ENCODE measurements at places on chromosomes 6 and 20.

GRCh38 chr20:3383878-3384495 is 23.5 kb downstream of the DNAAF9 start:
- DNase-seq, result no peak

GRCh38 chr6:163132050-163132750 is 282.3 kb upstream of the QKI start:
- no peak for DNase-seq

DNA sequence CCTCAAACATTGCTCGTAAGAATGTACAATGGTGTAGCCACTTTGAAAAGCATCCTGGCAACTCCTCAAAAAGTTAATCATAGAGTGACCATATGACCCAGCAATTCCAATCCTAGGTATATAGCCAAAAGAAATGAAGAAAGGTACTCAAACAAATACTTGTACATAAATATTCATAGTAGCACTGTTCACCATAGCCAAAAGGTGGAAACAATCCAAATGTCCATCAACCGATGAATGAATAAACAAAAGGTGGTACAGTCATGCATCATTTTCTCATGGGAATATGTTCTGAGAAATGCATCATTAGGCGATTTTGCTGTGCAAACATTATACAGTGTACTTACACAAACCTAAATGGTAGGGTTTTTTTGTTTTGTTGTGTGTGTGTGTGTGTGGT is 74.4 kb upstream of the TBC1D7 start:
- DNase-seq, result no peak

- no peak for DNase-seq
Observed at GRCh38 chr20:50333812-50334211, 143.2 kb downstream of the CEBPB start.

DNA sequence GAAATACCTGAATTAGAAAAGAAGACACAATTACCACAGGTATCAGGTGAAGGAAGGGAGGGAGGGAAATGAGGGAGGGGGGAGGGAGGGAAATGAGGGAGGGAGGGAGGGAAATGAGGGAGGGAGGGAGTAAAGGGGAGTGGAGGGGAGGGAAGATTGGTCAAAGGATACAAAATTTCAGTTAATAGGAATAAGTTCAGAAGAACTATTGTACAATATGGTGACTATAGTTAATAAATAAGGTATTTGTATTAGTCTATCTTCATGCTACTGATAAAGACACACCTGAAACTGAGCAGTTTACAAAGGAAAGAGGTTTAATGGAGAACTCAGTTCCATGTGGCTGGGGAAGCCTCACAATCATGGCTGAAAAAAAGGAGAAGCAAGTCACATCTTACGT is 185.7 kb downstream of the EYA2 start:
- no peak for DNase-seq

GRCh38 chr6:3759646-3760232 is 8.2 kb upstream of the PXDC1 start:
- no peak for DNase-seq

DNA sequence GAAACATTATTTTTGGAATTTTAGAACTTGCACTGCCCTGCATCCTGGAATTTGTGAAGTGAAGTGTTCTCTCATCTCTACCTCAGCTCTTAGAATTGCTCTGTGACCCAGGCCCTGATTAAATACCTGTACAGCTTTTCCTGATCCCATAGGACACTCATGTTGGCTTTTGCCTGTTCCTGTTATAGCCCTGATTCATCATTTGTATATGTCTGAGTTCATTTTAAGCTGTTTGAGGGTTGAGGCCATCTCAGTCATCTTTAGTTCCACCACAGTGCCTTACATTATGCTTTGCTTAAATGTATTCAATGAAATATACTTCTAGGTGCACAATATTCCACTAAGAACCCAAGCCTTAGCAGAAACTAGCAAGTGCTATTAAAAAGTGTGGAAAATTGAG is 26.4 kb downstream of the ZFAND3 start:
- no peak for DNase-seq

DNA sequence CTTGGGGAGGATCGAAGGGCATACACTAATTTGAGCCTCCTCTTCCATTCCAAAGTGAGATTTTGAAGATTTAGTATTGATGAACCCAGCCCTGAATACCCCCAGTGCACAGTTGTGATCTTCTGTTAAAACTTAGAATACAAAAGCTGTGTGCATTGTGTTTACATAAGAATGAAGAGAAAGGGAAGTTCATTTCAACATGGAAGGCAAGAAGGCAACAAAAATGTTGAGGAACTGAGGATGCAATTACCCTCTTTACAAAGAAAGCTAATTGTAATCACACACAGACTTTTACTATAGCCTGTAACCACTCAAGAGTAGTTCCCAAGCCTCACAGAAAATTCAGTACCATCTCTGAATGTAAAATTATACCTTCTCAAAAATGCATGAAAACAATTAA is 49.3 kb downstream of the GFOD1 start:
- no peak for DNase-seq

- DNase-seq, result no peak
Observed at GRCh38 chr6:138307352-138307751, 70.4 kb upstream of the SMIM28 start.

- no peak for DNase-seq
Observed at GRCh38 chr6:167047554-167047953, 48.4 kb downstream of the CEP43 start.

- DNase-seq, result no peak
Observed at GRCh38 chr6:45558858-45559257, 181.1 kb upstream of the SUPT3H start.

DNA sequence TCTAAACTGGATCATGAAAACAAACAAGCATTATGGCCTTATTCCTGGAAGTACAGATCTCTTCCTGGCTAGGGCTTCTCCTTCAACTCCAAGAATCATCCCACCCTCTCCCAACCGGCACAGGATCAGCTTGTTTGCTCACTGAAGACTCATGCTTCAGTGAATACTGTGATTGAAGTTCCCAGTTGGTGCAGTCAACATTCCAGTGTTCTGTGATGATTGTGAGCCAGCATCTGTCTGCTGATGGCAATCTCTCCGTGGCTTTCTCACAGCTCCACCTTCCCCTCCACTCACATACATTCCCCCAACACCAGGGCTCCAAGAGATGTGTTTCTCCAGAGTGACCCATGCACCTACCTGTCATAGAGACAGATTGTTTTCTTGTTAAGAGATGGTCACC is 421.3 kb upstream of the BTBD3 start:
- DNase-seq, result no peak

DNA sequence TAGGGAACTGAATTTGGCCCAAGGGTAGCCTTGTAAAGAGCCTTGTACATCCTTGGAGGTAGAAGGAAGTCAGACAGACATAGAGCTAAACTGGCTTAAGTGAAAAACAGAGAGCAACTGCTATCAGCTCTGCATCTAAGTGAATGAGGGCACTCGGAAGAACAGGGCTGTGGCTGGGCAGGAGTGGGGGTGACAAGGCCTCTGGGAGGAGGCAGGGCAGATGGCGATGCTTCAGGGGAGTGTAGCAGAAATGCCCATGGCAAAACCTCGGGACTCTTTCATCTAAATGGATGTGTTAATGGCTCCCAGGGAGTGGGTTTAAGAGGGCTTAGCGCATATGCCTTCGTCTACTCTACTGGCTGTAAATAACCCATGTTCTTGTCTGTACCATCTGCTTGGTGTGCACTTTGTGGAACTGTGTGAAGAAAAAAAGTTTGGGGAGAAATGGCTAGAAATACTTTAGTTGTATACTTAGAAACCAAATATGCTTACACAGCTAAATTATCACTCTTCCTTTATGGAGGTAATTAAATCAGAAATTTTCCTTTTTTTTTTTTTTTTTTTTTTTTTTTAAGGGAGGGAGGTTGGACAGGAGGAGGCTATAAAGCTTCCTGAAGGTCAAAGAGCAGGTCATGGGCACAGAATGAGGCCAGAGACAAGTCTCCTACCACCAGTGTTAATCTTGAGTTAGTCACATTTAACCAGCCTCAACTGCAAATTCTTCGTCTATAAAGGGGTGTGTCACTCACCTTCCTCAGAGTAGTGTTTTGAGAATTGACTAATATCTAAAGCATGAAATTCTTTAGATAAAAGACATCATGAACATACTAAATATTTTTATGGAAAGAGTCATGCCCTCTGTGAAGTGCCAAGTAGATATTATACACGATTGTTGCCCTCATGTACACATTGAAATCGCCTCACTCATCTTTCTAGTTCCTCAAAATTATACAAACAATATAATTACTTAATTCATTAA is 60.9 kb downstream of the FYN start:
- DNase-seq, result no peak

DNA sequence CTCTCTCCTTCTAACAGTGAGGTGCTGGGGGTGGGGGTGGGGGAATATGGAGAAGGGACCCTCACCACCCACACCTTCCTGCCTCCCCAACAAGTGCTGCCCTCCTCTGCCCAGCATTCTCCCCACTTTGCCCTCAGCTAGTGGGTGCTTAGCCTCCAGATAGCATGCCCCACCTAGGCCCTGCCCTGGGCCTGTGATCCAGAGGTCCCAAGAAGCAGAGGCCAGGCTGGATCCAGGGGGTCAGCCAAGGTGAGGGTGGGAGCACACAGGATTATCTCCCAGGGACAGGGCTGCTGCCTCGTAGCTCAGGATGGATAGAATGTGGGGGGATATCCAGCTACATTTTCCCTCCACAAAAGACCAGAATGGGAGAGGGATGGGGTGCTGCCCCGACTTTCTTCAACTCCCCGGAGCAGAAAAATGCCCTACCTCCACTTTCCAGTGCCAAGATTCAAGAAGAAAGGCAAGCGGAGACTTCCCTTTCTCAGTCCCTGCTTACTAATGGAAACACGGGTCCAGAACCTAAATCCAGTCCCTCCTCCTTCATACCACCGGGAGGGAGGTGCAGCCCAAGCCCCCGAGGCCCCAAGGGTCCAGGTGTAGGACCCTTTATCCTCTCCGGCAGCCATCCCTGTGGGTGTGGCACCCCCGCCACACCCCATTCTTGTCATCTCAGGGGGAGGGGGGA is 987 bp downstream of the ADISSP start:
- no peak for DNase-seq

DNA sequence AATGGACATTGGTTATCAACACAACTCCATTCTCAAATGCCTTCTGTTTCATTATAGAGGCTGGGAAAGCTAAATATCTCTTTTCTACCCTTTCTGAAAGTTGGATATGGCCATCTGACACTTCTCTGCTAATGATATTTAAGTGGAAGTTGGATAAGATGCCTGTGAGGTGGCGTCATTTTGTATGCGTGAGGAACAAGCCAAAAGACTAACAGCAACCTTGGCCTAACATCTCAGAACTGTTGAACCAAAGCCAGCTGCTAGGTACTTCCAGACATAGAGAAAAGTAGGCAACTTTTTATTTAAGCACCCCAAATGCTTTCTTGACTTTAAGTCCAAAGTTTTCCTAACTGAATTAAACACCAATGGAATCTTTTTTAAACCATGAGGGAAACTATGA is 708.4 kb downstream of the CD109 start:
- DNase-seq, result no peak

GRCh38 chr20:50605136-50605535 is 86.2 kb downstream of the RIPOR3 start:
- DNase-seq, result no peak

GRCh38 chr6:34021554-34022190 is 124.2 kb downstream of the GRM4 start:
- no peak for DNase-seq

DNA sequence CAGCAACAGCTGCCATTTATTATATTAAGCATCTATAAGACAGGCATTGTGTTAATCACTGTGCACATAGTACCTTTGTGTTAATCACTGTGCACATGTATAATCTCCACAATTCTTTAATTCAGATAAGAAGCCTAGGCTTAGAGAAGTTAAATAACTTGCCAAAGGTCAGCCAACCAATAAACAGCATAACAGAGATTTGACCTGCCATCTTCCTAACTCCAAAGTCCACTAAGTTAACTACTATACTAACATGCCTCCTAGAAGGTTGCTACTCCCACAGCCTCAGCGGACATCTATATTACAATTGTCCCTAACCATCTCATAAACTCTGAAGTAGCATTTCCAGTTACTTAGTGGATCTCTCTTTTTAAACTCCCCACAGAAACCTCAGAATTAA is 3.7 kb downstream of the BTBD9 start:
- DNase-seq, result no peak

DNA sequence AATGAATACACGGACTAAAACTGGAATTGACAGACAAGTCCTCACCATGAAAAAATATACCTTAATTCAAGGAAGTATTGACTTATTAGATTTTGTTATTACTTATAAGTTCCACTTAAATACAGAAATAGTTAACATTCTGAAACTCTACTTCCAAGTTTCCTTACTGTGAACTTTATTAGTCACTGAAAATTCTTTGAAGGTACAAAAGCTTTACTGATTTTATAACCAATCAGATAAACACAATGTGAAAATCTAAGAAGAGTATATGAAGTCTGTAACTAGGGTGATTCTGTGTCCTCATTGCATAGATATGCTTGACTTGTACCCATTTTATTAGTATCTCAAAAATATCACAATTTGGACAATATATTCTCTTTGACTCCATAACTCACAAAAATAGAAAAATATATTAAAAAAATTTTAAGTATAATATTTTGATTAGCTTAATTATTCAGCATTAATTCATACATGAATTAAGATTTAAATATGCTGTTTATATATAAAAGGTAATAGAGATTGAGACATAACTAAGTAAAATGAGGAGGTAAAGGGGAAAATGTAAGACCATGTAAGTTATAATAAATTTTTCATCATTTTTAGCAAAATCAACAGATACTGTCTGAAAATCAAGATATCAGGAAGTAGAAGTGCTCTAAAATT is 6.6 kb downstream of the NAPB start:
- DNase-seq, result no peak

DNA sequence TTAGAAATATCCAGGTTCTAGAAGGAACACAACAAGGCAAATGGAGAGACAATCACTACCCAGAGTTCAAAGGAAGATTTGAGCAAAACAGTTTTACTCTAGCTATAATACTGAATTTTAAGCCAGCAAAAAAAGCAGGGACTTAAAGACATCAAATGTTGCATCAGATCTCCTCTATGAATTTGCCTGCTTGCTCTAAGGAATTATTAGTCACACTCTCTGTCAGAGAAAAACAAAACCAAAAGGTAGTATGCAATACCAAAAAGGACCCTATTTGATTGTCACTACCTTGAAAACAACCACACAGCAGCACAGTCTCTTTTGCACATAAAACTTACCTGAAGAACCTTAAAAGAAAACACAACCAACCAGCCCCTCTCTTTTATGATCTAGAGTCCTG is 46.3 kb downstream of the BTBD9 start:
- no peak for DNase-seq

DNA sequence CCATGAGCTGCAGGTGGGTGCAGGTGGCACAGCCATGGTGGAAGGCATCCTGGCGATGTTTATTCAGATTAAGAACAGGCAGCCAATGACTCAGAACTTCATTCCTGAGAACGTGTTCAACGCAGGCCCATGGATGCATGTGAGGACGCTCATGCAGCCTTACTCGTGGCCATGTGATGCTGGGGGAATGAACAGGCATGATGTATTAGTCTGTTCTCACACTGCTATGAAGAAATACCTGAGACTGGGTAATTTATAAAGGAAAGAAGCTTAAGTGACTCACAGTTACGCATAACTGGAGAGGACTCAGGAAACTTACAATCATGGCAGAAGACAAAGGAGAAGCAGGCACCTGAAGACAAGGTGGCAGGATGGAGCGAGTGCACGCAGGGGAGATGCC is 146.6 kb downstream of the RNASET2 start:
- DNase-seq, result no peak

GRCh38 chr20:20092827-20093226 is 40.5 kb downstream of the CFAP61 start:
- no peak for DNase-seq

- DNase-seq, result no peak
Observed at GRCh38 chr20:61449916-61450315, 197.9 kb downstream of the CDH4 start.
